ENCODE measurements at places on chromosomes 1 and 21. TPM values are rescaled to one million over a fixed set of nuclear protein-coding genes. Genes with fewer than 3 reads are reported as not detected.

FRRS1 gene
- total RNA-seq: 11.9 TPM

PRDX6 gene
- 374 TPM for total RNA-seq

NBPF20 gene
- 11.1 TPM for total RNA-seq

ATP1A2 gene
- total RNA-seq: 144 TPM

IRF6 gene
- total RNA-seq: 19.4 TPM
